ENCODE measurements at places on chromosomes 11 and 22. TPM values are rescaled to one million over a fixed set of nuclear protein-coding genes. Genes with fewer than 3 reads are reported as not detected.

OR5AK2 gene
- not detected for total RNA-seq

ST14 gene
- total RNA-seq, result 58.6 TPM

ACR gene
- not detected for total RNA-seq

ADM2 gene
- 21.2 TPM for total RNA-seq

SMC1B gene
- not detected for total RNA-seq

KCNQ1 gene
- 0.83 TPM for total RNA-seq

OR51I1 gene
- not detected for total RNA-seq

OR4C5 gene
- not detected for total RNA-seq

MPST gene
- 81.0 TPM for total RNA-seq
